ENCODE measurements at places on chromosomes 3 and 15.

DNA sequence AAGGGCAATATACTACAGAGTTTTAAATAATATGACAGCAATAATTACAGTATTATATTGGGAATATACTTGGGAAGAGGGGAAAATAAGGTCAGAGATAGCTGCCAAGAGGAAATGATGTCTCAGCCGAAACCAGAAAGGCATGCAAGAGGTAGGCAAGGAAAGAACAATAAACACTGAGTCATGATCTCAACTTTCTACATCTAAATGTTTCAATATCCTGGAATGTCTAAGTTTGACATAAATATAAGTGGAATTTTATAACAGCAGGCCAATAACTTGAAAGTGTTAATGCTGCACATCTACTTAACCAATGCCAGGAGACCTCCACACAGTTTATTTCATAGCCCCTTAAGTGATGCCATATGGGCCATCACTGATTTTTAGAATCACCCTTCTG is 99.8 kb upstream of the CPNE4 start:
- peak; percentile 67 for DNase-seq

DNA sequence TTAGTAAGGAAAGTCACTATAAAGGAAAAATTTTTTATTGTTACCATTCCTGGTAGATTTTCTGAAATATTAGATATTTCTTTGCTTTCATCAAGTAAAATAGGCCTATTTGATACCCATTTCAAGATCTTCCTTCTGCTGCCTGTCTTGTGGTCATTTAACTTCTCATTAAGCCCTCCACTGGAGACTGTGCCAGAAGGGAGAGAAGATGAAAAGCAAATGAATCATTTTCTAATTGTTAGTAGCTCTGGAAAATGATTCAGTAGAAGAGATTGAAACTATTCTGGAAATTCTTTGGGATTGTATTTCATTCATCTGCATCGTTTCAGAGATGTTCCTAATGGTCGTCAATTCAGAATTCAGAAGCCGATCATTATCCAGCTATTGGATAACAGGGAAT is 3.2 kb downstream of the KCTD6 start:
- DNase-seq, result peak; percentile 16

DNA sequence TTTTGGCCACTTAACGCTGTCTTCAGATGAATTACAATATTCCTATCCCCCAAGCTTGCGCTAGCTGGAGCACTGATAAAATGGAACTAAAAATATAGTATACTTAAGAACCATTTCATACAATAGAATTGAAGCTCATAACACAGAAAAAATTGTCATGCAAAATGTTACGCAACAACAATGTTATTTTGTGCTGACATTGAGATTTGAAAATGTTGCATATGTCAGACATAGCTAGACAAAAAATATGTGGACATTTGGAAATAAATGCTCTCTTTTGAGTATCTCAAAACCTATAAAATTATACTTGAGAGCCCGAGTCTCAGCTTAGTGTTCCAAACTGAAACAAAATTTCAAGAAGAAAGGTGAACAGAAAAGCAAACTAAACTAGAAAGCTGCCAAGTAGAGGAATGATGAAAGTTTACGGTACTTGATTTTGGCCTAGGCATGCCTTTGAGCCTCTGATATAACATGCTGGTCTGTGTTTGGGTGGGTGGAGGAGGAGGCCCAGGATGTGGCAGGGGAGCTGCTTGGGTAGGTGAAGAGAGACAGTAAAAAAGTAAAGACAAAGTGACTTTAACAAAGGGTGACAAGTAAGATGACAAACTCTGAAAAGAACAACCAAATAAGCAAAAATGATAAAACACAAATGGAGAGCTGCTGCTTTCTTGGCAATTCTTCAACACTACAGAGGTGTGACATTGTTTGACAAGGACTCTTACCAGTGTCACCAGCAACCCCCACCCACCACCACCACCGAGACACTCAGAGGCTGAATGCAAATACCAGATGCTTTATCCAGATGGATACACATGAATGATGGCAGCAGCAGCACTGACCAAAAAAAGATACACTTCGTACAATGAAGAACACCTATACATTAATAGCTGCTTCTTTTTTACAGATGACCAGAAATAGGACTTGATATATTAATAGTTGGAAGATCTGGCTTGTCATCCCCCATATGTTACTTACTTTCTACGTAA is 129.3 kb upstream of the FEZF2 start:
- DNase-seq, result no peak

DNA sequence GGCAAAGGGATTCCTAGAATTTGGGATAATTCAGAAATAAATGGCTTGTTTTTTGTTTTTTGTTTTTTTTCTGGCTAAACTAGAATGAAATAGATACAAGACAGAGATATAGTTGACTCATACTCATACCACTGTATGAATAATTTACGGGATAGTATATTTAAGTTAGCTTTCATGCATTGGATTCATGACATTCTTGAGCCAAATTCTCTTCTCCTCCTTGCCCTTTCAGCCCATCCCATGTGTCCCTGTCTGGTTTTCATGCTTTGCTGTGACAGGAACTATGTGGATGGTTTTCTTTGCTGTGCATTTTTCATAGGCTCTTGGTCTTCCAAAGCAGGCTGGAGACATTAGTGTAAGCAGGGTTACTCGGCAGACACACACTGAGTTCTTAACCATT is 66.6 kb upstream of the UMPS start:
- peak; percentile 33 for DNase-seq

DNA sequence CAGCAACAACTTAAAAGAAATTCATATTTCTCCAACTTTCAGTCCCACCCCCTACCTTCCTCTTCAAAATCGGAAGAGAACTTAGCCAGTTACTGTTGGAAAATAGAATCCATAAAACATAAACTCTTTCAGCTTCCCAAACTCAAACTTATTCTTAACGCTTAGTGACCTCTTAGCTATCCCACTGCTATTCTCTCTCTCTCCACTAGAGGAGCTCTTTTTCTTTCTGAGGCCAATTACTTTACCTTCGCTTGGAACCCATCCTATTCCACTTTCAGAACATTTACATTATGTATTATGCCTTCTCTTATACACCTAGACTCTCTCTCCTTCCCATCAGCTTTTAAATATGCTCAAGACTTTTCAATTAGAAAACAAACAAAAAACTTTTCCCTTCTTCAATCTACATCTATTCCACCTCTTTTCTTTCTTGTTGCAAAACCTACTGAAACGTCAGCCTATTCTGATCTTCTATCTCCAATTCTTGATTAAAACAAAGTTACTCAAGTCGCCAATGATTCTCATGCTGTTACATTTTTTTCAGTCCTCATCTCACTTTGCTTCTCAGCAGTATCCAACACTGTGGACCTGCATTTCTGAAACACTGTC is 13.4 kb upstream of the GHSR start:
- DNase-seq, result peak; percentile 43
